Stimulated activated CD8-positive, alpha-beta memory T cell treated with anti-CD3 and anti-CD28 coated beads, Interleukin-4, amount 100 ng/mL, for 48 hours (primary cell): ENCODE measurements at places on chromosomes 13 and 19.

- DNase-seq: no peak
Measured at GRCh38 chr13:105278943-105279381, 1256.5 kb downstream of the EFNB2 start.

DNA sequence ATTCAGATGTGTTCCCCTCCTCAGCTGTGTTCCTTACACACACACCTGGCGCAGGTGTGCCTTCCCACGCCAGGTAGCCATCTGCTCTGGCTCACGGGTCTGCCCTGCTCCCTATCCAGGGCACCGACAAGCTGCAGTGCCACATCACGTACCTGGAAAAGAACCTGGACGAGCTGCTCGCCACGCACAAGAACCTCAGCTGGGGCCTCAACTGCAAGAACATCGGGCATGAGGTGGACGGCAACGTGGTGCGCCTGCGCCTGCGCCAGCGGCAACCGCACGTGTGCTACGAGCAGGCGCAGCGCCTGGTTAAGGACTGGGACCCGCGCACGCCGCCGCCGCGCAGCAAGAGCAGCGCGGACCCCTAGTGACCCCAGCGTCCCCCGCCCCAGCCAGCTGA lies 26.5 kb upstream of the CASP14 start:
- no peak for DNase-seq

- DNase-seq: no peak
Measured at GRCh38 chr13:99208845-99209527, 8.3 kb downstream of the UBAC2 start.

DNA sequence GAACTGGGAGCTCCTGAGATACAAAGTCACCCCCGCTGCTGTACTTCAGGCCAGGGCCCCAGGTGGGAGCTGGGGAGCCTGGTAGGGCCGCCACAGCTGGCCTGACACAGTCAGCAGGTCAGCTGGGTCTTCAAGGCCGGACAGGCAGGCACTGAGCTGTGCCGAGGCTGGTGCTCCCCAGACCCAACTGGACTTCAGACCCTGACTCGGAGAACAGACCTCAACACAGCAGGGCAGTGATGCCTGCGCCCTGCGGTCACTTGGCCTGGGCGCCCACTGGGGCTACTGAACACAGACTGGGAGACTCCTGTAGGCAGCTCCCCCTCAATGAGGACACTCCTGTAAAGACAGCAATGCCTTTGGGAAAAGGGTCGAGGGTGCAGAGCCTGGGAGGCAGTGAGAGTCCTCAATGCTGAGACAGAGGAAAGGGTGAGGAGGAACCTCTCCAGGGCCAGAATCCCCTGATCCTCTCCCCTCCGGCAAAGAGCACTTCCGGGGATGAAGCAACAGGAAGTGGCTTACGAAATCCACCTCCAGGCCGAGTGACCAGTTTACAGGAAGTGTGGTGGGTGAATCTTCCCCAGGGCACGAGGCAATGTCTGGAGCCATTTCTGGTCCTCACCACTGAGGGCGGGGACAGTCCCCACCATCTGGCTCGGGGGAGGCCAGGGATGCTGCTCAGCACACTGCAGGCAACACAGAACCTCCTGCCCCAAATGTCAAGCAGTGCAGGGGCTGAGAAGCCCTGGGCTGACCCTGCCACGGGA lies 40.8 kb upstream of the ISYNA1 start:
- DNase-seq: peak; percentile 85

GRCh38 chr13:24557081-24557480 lies 44.5 kb upstream of the PARP4 start:
- DNase-seq: no peak

DNA sequence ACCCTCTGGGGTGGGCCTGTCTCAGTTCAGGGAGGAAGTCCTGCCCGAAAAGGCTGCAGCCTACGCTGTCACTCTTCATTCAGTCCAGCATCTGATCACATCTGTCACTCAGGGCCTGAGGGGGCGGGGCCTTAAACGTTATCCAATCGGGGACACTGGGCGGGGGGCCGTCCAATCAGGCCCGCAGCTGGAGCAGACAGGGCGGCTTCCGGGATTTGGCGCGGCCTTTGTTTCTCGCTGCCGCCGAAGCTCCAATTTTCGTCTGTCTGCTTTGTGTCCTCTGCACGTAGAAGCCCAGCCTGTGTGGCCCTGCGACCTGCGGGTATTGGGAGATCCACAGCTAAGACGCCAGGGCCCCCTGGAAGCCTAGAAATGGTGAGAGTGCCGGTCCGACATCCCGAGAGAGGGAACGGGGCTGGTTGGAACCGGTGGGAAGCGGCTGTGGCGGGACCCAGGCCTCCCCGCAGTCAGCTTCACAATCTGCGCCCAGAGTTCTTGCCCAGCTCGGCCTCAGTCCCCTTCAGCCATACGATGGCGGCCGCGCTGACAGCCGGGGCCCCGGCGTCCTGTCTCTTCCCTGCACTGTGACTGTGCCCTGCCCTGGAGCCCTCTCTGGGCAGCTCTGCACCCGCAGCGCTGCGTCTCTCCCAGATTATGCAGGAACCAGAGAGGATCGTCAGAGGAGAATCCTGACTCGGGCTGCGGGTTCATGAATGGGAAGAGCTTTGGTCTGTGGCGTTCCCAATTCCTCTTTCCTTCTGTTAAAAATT lies at the start of gene ZNF730:
Gene ZNF730, plus strand, starts transcription at position 224 of the 770 bp plus-strand sequence. Its CDS starts 149 bp downstream, at position 373.
- peak; percentile 73 for DNase-seq

DNA sequence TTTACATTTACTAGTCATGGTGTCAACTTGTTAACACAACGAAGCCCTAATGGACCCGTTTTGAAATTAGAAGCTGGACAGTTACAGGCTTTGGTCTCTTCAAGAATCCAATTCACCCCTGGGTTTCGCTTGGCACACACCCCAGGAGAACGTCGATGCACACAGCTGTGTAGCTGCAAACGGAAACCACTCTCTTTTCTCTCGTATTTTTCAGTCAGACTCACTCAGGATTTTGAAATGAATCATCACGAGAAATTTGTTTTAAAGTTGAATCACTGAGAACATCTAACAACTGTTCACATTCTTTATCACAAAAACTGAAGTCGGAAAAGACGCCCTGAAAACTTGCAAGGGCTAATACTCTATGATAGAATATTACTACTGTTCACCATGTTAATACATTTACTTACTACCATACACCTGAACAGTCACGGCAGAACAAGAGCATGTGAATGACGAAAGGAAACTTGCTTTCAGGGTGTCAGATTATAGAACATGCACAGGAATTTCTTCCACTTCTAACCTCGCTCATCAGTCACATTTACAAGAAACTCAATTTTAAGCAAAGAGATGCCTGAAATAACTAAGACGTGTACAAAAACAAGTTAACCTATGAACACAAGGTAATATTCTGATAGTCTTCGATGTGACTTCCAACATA lies 4.7 kb downstream of the PNMA8A start:
- peak; percentile 37 for DNase-seq

- no peak for DNase-seq
Measured at GRCh38 chr13:94369972-94370436, 109.5 kb downstream of the DCT start.
